AG04449 (cell line): ENCODE measurements at places on chromosomes 3 and 15.

- no peak for DNase-seq
Measured at GRCh38 chr3:42712688-42713372, 10.2 kb upstream of the HHATL start.

- DNase-seq: no peak
Measured at GRCh38 chr15:48888191-48888590, 10.3 kb downstream of the EID1 start.

GRCh38 chr15:35603856-35604255 is 57.9 kb upstream of the DPH6 start:
- no peak for DNase-seq

DNA sequence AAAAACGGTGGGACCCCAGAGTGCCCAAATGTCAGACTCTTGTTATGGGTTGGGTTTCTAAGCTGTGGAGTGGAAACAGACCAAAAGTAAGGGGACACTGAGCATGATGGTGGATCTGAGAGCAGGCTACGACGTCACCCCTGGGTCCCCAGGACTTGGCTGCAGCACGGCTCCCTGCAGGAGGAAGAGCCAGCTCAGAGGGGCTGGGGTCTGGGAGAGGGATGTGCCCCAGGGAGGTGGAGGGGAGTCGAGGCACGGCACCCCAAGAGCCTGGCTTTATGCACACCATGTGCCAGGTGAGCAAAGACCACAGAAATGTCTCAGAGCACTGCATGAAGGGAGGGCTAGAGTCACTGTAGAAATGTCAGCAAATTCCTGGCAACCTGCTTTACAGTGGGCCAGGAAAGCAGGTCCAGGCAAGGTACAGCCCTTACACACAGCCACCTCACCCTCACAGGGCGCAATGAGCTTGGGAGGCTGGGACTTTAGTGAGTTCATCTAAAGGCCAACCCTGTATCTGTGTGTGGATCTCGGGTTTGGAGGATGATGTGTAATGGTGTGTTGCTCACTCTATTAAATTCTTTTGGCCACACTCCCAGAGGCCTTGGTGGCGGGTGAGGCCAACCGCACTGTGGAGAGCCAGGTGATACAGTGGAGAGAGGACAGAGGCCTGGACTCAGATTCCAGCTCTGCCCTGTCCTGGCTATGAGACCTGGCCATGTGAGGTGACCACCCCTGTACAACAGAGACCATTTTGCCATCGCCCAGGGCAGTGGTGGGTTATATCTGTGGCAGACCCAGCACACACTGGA is 14.1 kb downstream of the CTSH start:
- peak; percentile 74 for DNase-seq

GRCh38 chr3:30448450-30449289 is 157.7 kb upstream of the TGFBR2 start:
- DNase-seq: no peak

DNA sequence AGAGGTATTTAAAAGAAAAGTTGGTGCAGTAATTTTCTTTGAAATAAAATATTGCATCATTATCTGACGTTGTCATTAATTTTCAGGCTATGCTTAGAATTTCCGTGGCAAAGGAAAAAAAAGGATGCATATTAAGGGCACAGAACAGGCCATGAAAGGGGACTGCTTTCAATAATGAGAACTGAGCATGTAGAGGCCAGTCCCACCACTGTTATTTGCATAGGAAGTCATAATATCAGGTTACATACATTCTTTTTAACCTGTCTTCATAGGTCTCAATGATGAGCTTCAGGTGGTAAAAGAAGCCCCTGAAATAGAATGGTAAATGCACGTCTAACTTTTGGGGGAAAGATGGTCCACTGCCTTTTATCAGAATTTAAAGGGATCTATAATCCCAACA is 272.1 kb upstream of the ALCAM start:
- no peak for DNase-seq

DNA sequence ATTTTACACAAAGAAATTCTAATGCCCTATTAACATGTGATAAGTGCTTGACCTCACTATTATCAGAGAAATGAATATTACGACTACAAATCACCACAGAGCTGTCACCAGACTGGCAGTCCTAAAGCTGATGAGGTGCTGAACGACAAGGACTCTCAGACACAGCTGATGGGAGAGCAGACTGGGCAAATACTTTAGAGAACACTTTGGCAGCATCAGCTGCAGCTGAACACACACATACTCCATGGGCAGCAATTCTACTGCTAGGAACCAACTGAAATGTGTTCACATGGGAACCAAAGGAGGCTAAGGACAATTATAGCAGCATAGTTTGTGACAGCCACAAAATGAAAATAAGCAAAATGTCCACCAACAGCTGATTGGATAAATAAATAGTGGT is 45.5 kb downstream of the SUSD5 start:
- DNase-seq: no peak

GRCh38 chr15:56964182-56964581 is 45.7 kb downstream of the TCF12 start:
- DNase-seq: no peak

- no peak for DNase-seq
Measured at GRCh38 chr3:35931867-35932266, 292.5 kb downstream of the ARPP21 start.

DNA sequence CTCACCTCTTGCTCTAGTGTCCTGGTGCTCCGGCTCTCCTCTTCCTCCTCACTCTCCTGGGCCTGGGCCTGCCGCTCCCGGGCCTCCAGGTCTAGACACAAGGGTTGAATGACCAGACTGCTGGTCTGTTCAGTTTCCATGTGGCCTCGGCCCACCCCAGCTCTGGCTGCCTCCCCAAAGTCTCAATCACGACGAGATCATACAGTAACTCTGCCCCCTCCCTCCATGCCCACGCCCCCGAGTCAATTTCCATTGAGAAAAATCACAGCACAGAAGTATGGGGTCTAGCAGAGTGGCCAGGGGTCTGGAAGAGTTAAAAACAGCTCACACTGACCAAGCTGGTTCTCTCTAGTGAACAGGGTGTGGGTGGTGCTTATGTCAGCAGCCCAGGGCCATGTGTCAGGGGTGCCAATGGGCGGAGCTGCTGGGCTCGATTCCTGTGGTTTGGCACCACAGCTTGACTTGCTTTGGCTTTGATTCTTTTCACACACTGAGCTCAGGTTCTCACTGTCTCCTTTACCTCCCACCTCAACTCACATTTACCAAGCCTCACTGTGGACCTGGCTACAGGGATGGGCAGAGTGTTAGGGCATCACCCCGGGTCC is 6.9 kb downstream of the C15orf62 start:
- DNase-seq: no peak

DNA sequence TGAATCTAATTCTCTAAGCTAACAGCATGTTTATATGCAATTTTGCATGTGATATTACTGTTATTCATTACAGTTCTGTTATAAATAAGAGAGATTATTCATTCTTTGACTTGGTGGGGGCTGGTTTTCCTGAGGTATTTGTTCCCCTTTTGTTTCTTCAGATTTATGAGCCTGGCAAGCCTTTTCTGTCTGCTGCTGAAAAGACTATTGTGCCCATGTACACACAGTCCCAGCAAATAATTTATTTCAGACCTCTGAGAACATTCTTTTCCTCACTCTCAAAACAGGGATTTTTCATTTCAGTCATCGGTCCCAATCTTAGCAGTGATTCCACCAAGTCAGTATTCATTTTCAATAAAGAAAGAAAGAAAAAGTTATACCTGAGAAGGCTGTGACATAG is 716.8 kb downstream of the NSUN3 start:
- DNase-seq: no peak

- no peak for DNase-seq
Measured at GRCh38 chr3:71107926-71108325, 475.6 kb downstream of the FOXP1 start.

GRCh38 chr3:27219127-27219845 is 149.9 kb downstream of the NEK10 start:
- no peak for DNase-seq

- no peak for DNase-seq
Measured at GRCh38 chr15:36914960-36915808, 185.2 kb downstream of the MEIS2 start.

- no peak for DNase-seq
Measured at GRCh38 chr3:28022916-28023315, 218.5 kb upstream of the CMC1 start.

GRCh38 chr3:27378331-27378730 is 9.1 kb upstream of the NEK10 start:
- DNase-seq: no peak

- DNase-seq: no peak
Measured at GRCh38 chr15:47674586-47675232, 42.6 kb upstream of the SEMA6D start.

GRCh38 chr3:83226751-83227150 is 1465.3 kb upstream of the GBE1 start:
- DNase-seq: no peak

DNA sequence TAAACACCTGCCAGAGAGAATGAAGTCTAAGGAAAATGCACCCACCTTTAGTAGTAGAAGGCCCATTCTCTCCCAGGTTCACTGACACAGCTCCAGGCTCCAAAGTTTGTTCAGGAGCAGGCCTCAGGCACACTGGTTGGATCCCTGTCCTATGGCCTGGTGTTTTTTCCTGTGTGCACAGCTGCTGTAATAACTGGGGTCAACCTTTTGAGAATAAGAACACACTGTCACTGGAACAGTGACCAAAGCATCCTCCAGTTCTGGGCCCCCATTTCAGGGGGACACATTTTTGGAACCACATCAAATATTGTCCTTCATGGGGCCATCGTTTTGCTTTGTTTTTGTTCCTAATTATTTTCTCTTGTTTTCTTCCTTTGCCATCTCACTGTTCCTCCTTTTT is 95.8 kb downstream of the ARNT2 start:
- DNase-seq: no peak

- no peak for DNase-seq
Measured at GRCh38 chr3:194061421-194062030, 74.4 kb upstream of the HES1 start.

GRCh38 chr3:102229062-102229655 is 205.7 kb upstream of the ZPLD1 start:
- DNase-seq: no peak

- no peak for DNase-seq
Measured at GRCh38 chr15:34335176-34336032, 2.2 kb downstream of the SLC12A6 start.

DNA sequence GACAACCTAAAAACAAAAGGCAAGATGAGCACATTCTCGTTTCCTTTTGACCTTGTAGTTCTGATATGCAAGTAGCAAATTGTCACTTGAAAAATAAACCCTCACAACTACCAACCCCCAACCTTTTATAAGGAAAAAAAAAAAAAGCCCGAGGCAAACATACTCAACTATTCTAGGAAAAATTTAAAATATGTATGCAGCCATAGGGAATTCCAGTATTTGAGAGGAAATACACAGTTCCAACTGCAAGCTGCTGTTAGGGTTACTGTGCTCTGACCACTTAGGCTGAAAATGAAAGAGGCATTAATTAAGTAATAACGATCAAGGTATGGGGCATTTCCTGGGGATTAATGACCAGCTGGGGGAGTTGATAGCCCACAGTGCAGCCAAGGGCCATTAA is 281.9 kb upstream of the DPH6 start:
- no peak for DNase-seq
